ENCODE measurements at places on chromosomes 1 and 21. TPM values are rescaled to one million over a fixed set of nuclear protein-coding genes. Genes with fewer than 3 reads are reported as not detected.

LIPI gene
- not detected for total RNA-seq

SLC1A7 gene
- 0.14 TPM for total RNA-seq

CAPZB gene
- 201 TPM for total RNA-seq

PCAT6 gene
- total RNA-seq = 0.86 TPM

VAMP3 gene
- 130 TPM for total RNA-seq

Measured in placental pericyte (primary cell).